Karpas-422 (cell line): ENCODE measurements at places on chromosomes 6 and 20.

- no peak for DNase-seq
Measured at GRCh38 chr20:8664778-8665177, 404.1 kb upstream of the PLCB4 start.

DNA sequence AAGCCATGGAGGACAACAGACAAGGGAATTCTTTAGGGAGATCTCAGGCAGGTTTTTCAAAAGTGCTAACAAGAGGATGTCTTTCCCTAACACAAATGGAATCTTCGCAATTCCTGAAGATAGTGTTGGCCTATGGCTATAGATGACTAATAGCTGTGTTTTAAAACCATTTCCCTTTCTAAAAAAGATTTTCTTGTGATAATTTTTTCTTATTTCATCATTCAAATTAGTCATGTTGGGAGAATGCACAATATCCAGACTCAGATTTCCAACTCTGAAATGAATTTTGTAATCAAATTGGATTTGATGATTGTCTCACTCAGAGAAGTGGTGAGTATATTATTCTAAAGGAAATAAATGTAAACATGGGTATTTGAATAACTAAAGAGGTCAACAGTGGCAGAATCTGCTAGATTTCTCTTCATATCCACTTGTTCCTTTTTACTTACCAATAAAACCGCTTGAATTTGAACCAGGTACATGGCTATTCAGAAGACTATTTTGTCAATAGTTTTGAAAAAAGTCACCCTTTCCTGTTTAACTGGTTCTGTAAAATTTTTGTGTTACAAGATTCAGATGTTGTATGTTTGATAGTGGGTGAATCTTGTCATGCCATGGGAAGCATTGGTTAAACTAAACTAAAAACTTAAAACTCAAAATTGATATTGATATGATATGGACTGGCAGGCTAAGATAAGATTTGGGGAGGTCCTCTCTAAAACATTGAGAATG, 1223.7 kb upstream of the EYS start:
- no peak for DNase-seq

GRCh38 chr6:13796781-13797180, 17.6 kb downstream of the MCUR1 start:
- DNase-seq, result no peak

- DNase-seq, result no peak
Measured at GRCh38 chr6:20021795-20022194, 184.6 kb downstream of the ID4 start.

DNA sequence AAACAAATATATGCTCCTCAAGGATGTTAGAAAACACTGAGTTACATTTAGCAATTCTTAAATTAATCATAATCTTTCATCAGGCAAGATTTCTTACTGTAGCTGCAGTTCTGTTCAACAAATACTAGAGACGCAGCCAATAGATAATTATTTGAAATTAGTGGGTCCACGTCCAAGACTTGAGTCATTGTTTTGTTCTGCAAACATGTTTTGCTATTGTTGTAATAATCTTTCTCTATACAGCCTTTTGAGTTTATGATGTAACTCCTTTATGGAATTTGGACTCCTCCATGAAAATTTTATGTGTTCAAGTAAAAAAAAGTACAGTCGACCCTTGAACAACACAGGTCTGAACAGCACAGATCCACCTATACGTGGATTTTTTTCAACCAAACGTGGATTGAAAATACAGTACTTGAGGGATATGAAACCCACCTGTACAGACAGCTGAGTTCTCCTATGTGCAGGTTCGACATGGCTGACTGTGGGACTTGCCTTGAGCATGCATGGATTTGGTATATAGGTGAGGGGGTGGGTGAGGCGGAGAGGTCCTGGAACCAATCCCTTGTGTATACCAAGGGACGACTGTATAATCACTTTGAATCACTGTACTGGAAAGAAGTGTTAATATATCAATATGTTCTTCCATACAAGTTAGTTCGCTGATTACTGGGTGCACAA, 41.3 kb upstream of the SLC22A16 start:
- no peak for DNase-seq

- DNase-seq, result no peak
Measured at GRCh38 chr6:21873562-21873961, 280.0 kb downstream of the SOX4 start.

DNA sequence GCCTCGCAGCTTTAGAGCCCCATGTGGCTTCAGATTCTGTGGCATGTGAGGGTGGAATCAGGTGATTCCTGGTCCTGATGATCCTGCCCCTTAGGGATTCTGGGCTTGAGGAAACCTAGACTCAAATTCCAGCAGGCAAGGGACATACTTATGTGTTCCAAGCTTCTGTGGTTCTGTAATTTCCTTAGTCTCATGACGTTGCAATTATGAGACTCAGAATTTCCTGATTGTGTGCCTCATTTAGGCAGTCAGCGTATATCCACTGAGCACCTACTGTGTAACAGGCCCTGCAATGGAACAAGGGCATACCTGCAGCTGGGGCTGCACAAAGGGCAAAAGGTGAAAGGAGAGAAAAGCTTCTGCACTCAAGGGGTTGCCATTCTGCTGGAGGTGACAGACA, 11.6 kb upstream of the BPIFB4 start:
- DNase-seq, result no peak

DNA sequence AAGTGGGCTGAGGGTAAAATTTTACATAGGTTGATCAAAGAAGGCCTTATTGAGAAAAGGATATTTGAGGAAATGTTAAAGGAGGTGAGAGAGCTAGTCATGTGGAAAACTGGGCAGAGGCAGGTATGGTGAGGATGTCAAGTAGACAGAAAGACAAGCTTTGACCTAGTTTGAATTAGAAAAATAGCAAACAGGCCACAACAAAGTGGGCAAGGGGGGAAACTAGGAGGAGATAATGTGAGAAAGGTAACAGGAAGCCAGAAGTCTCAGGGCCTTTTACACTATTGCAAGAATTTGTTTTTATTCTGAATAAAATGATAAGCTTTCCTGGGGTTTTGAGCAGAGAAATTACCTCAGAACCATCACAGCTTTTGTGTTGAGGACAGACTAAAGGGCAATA, 115.7 kb downstream of the RWDD2A start:
- DNase-seq, result no peak
